Right hindlimb (tissue), 1 donor: ENCODE measurements at places on chromosomes 3 and 15.
A peak's percentile ranks its signal among the peaks of the same experiment; 100 is the strongest.

DNA sequence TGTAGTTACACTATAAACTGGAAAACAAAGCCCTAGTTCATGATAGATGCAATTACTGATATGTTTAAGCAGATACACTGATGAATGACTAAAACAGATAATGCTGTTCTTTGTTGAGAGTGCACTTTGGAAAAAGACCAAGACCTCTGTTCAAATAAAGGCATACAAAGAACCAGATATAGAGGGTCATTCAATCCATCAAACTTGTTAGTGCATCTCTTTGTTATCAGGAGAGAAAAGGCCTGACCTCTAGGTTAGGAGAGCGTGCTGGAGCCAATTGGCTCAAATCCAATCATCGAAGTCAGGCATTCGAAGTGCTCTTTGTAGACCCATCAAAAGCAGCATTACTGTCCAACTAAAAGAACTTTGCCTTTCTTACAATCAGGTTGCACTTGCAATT is 124.2 kb downstream of the TFG start:
- no peak for DNase-seq

DNA sequence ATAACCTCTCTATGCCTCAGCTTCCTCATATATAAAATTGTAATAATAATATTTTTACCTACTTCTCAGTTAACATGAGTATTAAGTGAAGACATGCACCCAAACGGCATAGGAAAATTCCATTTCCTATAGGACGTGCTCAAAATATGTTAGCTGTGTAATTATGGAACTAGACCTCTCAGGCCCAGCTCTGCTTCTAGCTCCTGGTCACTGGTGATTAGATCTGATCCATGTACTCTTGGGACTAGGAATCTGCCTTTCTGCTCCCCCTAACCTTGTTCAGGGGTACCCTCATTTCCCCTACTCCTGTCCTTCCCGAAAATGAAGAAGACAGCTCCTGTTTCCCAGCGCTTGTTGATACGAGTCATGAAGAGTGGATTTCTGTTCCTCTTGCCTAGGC is 29.6 kb downstream of the TF start:
- no peak for DNase-seq

DNA sequence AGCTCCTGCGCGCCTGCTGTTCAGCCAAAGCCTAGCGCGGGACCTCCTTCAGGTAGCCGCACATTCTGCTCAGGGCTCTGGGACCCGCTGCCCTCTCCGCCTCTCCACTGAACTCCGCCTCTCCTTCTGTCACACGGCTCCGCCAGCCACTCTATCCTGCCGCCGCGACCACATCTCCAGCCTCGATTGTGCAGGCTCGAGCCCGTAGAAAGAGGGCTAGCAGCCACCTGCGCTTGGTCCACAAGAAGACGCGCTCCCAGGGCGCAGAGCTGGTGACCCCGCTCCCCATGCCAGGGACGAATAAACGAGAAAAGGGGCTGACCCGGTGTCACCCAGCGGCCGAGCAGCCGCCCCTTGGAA is 1.1 kb upstream of the VIPR1 start:
- no peak for DNase-seq

- no peak for DNase-seq
Observed at GRCh38 chr15:66545255-66545654, 20.5 kb downstream of the LCTL start.

DNA sequence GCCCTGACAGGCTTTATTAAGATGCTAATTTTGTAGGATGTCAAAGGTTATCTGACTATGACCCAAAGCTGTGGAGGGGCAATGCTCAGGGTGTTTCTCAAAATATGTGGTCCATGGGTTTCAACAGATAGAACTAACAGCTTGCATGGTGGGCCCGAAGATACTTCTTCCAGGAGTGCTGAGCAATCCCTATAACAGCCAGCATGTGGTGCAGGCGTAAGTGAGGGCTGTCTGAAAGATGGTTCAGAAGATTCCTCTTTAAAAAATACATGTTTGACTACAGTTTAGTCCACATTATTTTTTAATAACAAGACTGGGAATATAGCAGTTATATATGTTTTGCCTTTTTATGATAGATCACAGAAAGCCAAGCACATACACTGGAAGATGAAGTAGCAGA is 7.6 kb downstream of the SCG3 start:
- DNase-seq, result no peak

- DNase-seq, result peak; percentile 79
Observed at GRCh38 chr3:170355738-170356595, 1.5 kb upstream of the SKIL start.

DNA sequence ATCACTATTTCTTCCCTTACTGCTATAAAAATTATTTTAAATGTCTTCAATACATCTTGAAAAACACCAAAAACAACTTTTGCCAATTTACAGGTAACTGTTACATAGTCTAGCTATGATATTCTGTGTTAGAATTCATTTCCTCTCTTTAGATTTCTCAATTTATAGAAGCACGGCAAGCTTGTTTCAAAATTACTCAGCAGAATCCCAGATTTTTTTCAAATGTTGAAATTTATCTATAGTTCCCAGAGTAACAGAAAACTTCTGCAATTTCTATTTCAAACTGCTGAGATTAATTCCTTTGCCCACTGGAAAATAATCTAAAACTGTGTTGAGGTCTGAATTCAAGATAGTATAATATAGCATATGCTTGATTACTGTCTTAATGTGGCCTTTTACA is 41.2 kb downstream of the CCPG1 start:
- DNase-seq, result no peak

- no peak for DNase-seq
Observed at GRCh38 chr15:50735156-50735555, 30.4 kb downstream of the SPPL2A start.

- DNase-seq, result no peak
Observed at GRCh38 chr15:67400890-67401289, 120.0 kb upstream of the C15orf61 start.

DNA sequence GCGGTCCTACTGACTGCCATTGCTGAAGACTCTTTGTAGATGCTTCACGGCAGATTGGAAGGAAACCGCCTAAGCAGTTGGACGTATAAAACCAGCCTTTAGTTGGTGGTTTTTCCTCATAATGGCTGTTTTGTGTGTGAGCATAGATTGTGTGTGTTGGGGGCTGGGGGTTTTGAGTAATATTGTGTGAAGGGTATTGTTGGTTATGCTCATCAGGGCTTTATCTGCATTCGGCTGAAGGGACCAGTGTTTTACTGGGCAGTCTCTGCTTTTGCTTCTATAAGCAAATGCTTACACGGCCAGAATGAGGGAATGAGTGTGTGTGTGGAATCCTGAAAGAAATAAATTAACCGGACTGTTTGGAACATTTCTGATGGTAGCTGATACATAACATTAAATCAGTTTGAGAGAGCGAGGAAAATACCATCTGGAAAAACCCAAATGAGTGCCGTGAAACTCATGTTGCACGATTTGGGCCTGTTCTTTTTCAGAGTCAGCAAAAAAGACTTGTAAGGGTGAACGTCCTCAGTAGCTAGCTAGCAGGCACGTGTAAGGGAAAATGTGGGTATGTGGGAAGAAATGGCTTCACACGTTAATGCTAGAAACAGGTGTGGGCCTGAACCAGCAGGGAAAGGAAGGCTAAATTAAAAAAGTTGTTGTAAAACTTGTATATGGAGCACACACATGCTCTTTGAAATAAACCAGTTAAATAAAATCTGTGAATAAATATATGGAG is 1.9 kb downstream of the MITF start:
- DNase-seq, result no peak

GRCh38 chr3:64133987-64134386 is 91.3 kb downstream of the PRICKLE2 start:
- DNase-seq, result no peak

- no peak for DNase-seq
Observed at GRCh38 chr3:124620600-124621063, 109.6 kb upstream of the UMPS start.

DNA sequence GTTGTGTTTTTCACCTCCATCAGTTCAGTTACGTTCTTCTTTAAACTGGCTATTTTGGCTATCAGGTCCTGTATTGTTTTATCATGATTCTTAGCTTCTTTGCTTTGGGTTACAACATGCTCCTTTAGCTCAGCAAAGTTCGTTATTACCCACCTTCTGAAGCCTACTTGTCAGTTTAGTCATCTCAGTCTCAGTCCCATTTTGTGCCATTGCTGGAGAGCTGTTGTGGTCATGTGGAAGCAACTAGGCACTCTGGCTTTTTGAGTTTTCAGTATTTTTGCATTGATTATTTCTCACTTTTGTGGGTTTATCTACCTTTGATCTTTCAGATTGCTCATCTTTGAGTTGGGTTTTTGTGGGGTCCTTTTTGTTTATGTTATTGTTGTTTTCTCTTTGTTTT is 151.3 kb downstream of the CFAP20DC start:
- DNase-seq, result no peak

DNA sequence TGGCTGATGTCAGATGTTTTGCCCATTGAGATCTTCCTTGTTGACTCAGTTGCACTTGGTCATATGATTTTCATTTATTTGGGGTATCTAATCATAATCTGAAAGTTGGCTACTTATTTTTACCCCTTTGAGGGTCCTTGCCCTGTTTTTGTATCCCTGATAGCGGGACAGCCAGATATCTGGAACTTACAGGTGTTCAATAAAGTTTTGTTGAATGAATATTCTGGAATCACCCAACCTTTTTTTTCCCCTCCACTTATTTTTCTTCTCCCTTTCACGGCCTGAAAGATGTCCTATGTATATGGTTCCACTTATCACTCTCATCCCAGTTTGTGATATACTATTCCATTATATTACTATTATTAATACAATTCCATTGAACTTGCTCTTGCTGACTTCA is 12.8 kb downstream of the CTNNB1 start:
- no peak for DNase-seq

- DNase-seq, result no peak
Observed at GRCh38 chr3:146838221-146838620, 233.1 kb upstream of the PLSCR5 start.

DNA sequence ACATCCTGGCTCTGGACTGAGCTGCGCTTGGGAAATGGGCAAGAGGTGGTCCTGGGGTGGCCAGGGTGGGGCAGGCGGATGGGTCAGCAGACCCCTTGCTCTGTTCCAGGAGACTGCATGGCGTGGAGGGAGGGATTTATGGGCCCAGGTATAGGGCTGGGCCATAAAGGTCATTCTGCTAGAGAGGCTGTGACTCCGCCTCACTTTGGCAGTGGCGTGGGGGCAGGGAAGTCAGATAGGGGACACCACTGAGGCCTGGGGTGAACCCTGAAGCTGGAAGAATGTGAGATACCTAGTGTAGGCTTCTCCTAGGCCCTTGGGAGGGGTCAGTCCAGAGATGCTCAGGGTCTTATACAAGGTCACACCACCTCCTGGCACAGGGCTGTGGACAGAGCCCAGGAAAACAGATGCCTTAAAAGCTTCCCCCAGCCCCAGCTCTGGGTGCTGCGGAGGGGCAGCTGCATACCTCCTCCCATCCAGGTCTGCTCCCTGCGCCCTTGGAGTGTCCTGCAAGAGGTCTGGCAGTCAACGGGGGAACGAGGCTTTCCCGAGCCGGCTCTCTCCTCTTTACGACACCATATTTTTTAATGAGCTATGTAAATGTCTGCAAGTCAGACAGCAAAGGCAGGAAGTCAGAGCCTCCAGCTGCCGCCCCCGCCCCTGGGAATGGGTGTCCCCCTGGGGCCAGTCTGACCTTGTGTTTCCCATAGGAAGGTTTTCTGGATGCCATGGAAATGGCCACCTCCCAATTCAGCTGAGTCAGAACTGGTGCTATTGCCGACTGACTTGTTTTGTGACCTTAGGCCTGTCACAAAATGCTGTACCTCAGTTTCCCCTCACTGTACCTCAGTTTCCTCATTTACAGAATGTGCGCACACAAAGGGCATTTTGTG is 26.3 kb downstream of the LINGO1 start:
- DNase-seq, result no peak

DNA sequence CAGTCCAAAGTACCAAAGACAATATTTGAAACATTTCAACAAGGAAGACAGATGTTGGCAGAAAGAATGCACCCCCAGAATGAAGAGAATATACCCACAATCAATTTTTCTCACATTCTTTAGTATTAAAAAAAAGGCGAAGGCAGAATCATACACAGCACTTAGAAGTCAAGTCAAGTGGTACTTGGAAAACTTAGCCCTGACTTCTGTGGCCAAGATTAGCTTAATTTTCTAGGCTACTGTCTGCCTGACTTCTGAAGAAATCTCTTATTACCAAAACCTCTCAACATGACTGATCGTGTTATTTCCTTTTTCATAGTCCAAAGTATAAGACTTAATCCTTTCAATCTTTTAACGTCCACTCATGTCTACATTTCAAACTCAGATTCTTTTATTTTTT is 60.7 kb downstream of the PBRM1 start:
- no peak for DNase-seq

GRCh38 chr3:38085943-38086324 is 46.9 kb downstream of the DLEC1 start:
- no peak for DNase-seq

- DNase-seq, result no peak
Observed at GRCh38 chr15:40100947-40101905, 7.5 kb downstream of the BMF start.

GRCh38 chr3:197501496-197501878 is 54.3 kb downstream of the BDH1 start:
- no peak for DNase-seq

GRCh38 chr3:57646723-57647122 is 46.2 kb downstream of the DENND6A start:
- peak; percentile 38 for DNase-seq

DNA sequence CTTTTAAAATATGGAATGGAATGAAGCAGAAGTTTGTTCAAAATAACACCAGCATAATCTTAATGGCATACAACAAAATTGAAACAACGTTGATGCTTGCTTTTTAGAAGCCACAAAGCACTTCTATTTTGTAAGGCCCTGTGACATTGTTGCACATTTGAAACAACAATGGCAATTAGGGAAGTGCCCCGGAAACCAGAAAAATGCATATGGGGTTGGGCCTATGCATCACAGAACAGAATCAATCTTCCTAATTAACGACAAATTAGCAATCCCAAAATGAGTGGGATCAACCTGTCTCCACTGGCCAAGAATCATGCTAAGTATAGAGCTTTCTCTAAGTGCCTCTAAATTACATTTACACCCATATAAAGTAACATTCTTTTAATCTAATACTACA is 168.9 kb downstream of the MEIS2 start:
- no peak for DNase-seq

DNA sequence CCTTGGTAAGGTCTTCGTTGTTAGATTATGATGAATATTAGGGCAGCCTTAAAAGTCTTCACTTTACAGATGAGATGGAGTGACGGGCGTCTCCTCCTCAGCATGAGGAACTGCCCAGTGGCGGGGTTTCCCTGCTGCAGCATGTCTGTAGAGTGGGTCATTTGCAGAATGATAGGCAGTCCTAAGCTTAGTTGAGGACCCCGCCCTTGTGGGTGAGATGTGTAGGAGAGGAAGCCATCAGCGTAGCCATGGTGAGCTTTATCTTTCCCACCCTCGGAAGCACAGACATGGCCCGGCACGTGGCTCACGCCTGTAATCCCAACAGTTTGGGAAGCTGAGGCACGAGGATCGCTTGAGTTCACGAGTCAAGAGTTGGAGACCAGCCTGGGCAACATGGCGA is 877 bp downstream of the NIT2 start:
- no peak for DNase-seq

- peak; percentile 49 for DNase-seq
Observed at GRCh38 chr3:196163666-196164493, 47.3 kb downstream of the ZDHHC19 start.
